ENCODE measurements at places on chromosomes 7 and 10.

DNA sequence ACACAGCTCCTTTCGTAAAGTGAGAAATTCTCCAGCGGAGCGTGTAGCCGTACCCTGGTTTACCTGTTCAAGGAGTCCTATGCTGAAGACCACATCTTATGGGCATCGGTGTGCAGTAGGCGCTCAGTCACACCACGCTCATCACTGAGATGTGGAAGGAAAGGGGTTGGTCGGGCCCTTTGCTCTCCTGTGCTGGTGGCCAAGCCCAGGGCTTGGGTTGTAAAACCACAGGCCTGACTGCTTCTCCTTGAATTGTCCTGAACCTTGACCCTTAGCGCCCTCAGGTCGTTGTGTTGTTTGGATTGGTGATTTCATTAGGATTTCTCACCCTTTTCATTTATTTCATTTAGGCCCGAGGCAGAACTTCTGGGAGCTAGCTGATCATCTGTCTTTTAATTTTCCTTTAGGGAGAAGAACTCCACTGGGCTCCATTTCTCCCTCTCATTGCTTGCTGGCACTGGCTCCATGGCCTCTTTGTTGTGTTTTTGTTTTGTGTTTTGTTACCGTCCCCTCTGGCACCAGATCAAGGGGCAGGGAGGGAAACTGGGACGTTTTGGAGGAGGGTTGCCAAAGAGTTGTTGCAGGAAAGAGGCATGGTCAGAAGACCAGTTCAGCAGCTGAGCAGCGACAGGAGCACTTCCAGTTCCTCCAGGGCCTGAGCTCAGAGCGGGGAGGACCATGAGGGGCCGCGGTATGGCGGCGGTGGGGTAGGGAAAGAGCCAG lies 511.4 kb upstream of the GALNT17 start:
- no peak for DNase-seq

DNA sequence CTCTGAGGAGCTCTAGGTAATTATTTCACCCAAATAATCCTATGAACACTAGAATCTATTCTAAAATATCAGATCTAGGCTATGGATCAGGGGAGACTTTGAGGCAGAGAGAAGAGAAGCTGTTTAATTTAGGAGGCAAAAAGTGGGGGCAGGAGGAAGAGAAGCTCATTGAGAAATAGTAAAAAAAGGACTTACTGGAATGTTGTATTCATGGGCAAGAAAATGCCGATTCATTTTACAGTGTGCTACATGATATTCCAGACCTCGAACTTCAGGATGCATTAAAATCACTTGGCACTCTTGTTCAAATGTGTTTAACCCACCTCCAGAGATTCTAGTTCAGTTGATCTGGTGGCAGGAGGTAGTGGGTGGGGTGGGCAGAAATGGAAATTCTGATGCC lies 109.5 kb upstream of the ITGB1 start:
- no peak for DNase-seq

GRCh38 chr10:103086261-103086660 lies 106.8 kb downstream of the NT5C2 start:
- no peak for DNase-seq

GRCh38 chr7:116443101-116443523 lies 56.4 kb upstream of the CAV2 start:
- DNase-seq: no peak

DNA sequence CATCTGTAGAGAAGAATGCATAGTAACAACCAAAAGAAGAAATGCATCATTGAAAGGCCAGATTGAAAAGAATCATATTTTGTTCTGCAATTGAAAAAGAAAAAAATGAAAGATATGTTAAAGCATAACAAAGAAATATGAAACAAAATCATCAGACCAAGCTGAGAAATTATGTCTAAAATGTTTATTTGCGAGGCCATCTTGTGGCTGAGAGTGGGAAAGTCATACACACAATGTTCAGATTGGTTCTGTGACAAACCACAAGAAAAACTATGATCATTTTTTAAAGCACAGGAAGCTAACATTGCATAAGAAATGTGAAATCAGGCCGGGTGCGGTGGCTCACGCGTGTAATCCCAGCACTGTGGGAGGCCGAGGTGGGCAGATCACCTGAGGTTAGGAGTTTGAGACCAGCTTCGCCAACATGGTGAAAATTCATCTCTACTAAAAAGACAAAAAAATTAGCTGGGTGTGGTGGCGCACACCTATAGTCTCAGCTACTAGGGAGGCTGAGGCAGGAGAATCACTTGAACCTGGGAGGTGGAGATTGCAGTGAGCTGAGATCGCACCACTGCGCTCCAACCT lies 36.6 kb downstream of the ABCB5 start:
- DNase-seq: no peak

DNA sequence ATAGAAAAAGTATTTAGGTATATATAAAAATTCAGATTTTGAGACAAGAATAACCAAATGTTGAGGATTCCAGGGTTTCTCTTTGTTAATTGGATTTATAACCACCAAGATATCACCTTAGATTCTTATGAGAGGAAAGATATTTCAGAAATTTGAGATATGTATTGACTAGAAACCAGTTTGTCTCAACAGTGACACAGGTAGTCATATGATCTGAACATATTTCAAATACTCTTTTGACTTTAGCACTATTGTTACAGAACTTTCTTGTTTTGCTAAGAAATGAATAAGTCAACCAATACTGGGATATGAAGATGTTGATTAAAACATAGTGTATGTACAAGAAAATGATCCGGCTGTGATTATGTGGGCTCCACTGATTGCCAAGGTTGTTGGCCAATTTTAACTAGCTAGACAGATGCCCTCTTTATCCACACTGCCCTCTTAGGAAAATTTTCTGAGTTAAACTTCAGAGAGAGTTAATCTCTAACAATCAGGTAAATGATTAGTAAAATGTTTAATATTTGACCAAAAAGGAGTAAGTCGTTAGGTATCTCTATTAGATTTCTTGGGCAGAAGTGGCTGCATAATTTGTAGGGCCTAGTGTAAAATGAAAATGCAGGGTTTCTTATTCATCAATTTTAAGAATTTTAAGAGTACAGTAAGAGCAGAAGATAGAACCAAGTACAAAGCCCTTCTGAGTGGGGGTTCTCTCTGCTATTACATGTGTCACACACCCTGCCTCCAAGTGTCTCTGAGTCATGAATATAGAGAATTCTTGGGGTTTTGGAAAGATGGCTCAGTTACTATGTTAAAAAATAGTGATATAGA lies 376.0 kb downstream of the TFEC start:
- DNase-seq: no peak

DNA sequence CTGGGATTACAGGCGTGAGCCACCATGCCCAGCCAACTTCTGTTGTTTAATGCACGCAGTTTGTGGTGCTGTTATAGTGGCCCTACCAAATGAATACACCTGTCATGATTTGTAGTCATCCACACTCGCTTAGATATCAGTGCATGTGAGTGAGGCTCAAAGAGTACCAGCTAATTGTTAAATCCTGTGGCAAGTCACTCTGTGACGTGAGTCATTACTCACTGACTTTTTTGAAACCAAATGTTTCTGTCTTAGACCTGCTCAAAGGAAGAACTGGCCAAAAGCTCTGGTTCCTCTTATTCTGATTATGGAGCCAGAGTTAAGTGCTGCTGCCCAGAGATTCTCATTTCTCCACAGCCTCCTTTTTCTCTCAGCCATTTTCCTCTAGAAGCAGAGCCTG lies 109.4 kb downstream of the PRKAG2 start:
- no peak for DNase-seq

- DNase-seq: no peak
These were observed 1.3 kb upstream of the HMX3 start for GRCh38 chr10:123134343-123134914.

DNA sequence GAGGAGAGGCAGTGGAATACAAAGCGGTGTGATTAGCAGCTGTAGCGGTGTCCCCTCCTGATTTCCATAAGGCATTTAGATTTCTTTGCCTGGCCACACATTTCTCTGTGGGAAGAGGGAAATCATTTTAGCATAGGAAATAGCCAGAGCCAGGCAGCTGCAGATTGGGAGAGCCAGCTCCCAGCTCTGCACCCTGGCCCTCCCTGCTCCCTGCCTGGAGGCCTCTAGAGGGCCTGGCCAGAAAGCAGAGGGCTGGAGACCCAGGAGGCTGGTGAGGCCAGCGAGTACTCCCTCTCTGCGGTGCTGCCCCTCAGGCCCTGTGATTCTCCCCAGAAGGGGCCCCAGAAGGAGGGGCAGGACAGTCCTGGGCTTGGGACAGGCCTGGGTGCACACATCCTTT lies 85.7 kb downstream of the C10orf105 start:
- no peak for DNase-seq

DNA sequence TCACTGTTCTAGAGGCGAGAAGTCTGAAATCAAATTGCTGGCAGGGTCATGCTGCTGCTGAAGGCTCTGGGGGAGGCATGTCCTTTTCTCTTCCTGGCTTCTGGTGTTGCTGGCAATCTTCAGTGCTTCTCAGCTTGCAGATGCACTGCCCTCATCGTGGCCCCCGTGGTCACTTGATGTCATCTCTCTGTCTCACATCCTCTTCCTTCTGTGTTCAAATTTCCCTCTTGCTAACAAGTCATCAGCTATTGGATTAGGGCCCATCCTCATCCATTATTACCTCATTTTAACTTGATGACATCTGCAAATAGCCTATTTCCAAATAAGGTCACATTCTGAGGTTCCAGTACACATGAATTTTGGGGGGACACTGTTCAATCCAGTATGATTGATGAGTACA lies 36.6 kb upstream of the SRGN start:
- DNase-seq: no peak

DNA sequence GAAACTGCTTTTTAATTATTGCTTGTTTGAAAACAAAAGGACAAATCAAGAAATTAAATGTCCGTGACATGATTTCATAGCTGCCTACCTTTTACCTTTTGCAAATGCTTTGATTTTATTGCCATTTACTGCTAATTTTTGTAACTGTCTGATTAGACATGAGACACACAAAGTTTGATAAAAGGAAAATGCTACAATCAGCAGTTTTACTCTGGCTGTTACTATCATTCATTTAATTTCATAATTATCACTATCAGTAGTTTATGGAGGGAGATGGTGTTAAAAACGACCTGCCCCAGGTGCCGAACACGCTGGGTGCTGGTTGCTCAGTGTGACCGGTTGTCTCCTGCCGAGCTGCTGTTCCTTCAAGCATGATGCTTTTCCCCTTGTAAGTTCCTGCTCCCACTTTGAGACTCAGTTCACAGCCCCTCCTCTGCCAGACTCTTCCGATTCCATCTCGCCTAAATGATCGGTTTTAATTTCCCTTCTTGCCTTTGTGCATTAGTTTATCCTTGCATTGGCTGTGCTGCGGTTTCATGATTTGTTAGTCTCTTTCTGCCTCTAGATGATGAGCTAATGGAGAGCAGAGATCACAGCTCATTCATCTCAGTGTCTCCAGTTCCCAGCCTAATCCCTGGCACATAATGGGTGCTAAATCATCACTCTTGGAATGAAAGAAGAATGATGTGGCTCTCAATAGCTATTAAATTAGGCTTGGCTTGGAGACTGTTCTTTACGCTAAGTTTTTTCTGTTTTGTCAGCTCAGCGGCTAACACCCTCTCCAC lies 110.6 kb downstream of the PFKFB3 start:
- no peak for DNase-seq

DNA sequence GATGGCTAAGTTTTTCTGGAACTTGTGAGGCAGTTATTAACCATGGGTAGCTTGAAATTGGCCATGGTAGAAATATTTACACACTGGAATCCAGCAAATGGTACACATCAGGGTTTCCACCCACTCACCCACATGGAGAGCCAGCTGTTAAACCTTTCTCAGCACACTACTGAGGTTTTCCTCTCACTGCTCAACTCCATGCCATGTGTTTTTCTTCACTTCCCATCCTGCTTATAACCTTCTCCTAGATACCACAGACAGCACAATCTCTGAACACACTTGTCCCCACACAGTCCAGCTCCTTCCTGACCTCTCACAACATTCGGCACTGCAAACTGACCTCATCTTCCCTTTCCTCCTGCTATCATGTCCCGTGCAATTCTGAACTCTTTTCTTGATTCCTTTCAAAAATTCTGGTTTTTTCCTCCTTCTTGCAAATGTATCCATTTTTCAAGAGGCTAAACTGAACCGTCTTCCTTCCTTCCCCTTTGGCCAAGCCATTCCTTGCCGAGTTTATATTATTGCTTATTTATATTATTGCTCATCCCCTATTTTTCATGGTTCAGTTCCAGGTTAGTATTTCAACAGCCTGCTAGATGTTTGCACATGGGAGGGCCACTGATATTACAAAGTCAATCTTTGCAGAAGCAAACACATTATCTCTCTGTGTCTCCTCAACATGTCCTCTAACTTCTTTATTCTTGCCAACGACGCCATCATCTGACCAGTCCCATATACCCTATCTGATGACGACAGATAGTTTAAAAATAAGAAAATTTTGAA lies 606.4 kb downstream of the SORCS1 start:
- no peak for DNase-seq

DNA sequence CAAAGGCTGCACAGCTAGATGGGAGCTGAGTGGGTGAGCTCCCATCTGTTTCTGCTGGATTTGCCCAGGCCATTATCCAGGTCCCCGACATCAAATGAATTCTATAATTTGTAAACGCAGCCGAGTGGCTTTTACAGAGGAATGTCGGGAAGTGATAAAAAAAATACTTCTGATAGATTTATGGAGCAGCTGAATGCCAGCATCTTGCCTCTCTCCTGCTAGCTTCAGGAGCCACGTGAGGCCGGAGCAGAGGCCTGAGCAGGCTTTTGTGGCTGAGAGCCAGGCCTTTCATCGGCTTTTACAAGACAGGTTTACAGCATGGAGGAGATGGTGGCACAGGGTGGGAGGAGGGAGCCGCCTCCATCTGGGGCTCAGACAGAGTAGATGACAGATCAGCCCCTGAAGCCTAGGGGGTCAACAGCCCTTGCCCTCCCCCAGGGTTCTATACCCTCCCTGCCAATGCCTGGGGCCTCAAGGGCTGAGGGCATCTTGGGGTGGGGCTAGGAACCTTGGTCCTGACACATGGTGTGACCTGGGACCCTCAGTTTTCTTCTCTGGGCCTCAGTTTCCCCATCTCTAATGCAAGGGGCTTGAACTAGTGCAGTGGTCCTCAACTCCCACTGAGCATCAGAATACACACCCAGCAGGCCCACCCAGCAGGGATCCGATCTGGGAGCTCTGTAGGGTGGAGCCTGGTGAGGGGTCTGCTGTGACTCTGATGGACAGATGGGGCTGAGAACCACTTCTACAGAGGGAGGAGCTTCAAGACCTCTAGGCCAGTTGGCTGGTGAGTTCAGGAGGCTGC lies 44.2 kb upstream of the PCBD1 start:
- DNase-seq: no peak

DNA sequence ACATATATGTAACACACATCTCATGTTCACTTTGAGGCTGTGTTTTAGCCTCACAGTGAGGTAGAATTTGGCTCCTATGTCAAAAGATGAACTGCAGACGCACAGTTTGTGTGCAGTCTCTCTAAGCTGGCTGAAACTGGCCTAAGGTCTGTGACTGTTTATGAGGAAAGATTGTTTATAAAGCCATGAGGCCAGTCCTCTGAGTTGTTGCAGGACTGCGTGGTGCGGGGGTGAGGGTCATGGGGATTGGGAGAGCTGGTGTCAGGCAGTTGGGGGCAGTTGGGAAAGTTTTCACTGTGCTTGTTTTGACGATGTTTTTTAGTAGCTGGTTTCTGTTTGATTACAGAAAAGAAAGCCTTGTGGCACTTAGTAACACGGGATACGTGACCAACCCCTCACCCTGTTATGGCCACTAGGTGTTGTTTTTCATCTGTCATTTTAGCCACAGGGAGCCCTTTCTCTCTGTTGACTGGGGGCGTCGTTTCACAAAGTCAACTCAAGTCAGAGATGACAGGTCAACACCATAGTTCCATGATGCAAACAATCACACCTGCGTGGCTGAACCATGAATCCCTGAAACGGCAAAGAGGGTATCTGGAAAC lies 310.9 kb downstream of the CCDC3 start:
- DNase-seq: no peak

Data from activated CD8-positive, alpha-beta memory T cell treated with anti-CD3 and anti-CD28 coated beads, Interleukin-2, amount 50 U/mL, for 4 hours (primary cell).